Naive B cell (primary cell): ENCODE measurements at places on chromosomes 1 and 21. TPM values are rescaled to one million over a fixed set of nuclear protein-coding genes. Genes with fewer than 3 reads are reported as not detected.

DNA sequence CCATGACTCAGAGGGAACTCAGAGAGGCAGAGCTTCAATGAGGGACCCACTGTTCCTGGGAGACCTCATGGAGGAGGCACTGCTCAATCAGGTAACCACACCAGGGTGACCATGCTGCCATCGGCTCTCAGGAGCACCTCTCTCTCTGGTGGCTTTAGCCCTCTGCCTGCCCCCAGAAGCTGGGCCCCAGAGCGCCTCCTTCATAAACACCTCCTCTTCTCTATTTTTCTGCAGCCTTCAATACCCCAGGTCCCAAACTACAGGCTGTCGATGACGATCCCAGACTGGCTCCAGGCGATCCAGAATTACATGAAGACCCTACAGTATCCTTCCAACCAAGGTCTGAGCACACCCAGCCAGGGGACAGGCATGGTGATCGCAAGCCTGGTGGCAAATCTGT lies 10.6 kb downstream of the VASH2 start:
- peaks cover 26% of the 10 kb centered on the region for H3K27me3 ChIP-seq
- no peaks in the 10 kb centered on the region for H3K36me3 ChIP-seq
- no peak for DNase-seq
- H3K27ac ChIP-seq = no peak overlapping the region
- no peaks in the 10 kb centered on the region for H3K4me1 ChIP-seq
- no peak overlapping the region for H3K4me3 ChIP-seq

The MXRA8 gene
- not detected for polyA plus RNA-seq

GRCh38 chr1:155205969-155206593 lies 1.6 kb downstream of the THBS3 start:
- H3K36me3 ChIP-seq = no peaks in the 10 kb centered on the region
- no peak overlapping the region for H3K27ac ChIP-seq
- peaks cover 20% of the 10 kb centered on the region for H3K4me1 ChIP-seq
- no peak overlapping the region for H3K4me3 ChIP-seq

DNA sequence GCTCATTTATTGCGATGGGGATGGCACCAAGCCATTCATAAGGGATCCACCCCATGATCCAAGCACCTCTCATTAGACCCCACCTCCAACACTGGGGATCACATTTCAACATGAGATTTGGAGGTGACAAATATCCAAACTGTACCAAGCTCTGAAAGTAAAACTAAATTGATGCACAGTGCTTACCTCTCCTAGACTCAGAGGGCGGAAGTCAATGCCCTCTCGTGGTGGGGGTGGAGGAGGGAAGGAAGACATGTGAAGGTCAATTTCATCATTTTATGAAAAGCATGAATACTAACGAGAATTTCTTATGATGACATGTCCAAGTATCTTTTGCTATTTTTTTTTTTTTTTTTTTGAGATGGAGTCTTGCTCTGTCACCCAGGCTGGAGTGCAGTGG lies 120.0 kb downstream of the PGBD5 start:
- no peaks in the 10 kb centered on the region for H3K27me3 ChIP-seq
- no peaks in the 10 kb centered on the region for H3K36me3 ChIP-seq
- no peak for DNase-seq
- no peak overlapping the region for H3K27ac ChIP-seq
- peaks cover 41% of the 10 kb centered on the region for H3K4me1 ChIP-seq

The LEMD1 gene
- not detected for polyA plus RNA-seq

- H3K27ac ChIP-seq = no peak overlapping the region
- no peak overlapping the region for H3K4me3 ChIP-seq
- no peaks in the 10 kb centered on the region for H3K4me1 ChIP-seq
- no peak for DNase-seq
- H3K27me3 ChIP-seq = no peaks in the 10 kb centered on the region
- H3K36me3 ChIP-seq = no peaks in the 10 kb centered on the region
Measured at GRCh38 chr1:101158424-101158823, 78.4 kb upstream of the S1PR1 start.

GRCh38 chr21:26142363-26142762 lies 28.2 kb downstream of the APP start:
- H3K27me3 ChIP-seq = no peaks in the 10 kb centered on the region
- no peak for DNase-seq
- no peaks in the 10 kb centered on the region for H3K36me3 ChIP-seq
- no peak overlapping the region for H3K27ac ChIP-seq
- no peak overlapping the region for H3K4me3 ChIP-seq
